ENCODE measurements at places on chromosomes 6 and 20.

- no peak for DNase-seq
Observed at GRCh38 chr20:44087051-44087856, 99.7 kb downstream of the JPH2 start.

- DNase-seq, result no peak
Observed at GRCh38 chr6:101399616-101400162, 6.2 kb downstream of the GRIK2 start.

GRCh38 chr6:5942591-5942990, 64.1 kb downstream of the NRN1 start:
- DNase-seq, result no peak

GRCh38 chr6:36221674-36222073, 25.1 kb downstream of the BRPF3 start:
- no peak for DNase-seq

GRCh38 chr6:30682143-30683117, 4.0 kb downstream of the PPP1R18 start:
- DNase-seq, result no peak

DNA sequence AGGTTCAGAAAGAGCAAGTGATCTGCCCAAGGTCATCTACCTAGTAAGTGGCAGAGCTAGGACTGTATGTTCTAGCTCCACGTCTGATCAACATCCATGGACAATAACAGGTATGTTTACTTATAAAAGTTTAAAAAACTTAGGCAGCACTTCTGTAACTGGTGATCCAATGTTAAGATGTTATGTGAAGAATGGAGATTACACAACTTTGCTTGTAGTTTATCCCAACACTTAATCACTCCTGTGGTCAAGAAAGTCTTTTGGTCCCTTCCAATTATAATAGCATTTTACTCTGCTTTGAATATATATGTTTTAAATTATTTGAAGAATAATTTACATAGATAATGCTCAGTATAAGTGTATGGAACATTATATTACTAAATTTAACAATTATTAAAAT, 4.8 kb downstream of the FBXO30 start:
- DNase-seq, result no peak

Measured in NCI-H774 (cell line).